Spleen (tissue), 13 donors: ENCODE measurements at places on chromosomes 1 and 21. TPM values are rescaled to one million over a fixed set of nuclear protein-coding genes. Genes with fewer than 3 reads are reported as not detected.

DNA sequence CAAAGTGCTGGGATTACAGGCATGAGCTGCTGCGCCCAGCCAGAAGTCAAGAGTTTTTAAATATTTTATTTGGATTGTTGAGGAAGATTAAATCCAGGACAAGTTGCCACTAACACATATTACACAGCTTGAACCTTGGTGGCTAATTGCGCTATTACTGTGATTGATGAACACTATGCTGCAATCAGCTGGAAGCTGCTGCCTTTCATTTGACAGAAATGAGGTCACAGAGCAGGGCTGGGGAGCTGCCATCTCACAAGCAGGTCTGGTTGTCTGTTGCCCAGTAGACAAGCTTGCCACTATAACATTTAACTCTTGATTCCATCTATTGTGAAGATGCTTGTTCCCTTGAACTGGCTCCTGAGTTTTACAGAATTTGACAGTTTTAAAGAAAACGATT lies 37.4 kb upstream of the NRDC start:
- DNase-seq, result no peak

DNA sequence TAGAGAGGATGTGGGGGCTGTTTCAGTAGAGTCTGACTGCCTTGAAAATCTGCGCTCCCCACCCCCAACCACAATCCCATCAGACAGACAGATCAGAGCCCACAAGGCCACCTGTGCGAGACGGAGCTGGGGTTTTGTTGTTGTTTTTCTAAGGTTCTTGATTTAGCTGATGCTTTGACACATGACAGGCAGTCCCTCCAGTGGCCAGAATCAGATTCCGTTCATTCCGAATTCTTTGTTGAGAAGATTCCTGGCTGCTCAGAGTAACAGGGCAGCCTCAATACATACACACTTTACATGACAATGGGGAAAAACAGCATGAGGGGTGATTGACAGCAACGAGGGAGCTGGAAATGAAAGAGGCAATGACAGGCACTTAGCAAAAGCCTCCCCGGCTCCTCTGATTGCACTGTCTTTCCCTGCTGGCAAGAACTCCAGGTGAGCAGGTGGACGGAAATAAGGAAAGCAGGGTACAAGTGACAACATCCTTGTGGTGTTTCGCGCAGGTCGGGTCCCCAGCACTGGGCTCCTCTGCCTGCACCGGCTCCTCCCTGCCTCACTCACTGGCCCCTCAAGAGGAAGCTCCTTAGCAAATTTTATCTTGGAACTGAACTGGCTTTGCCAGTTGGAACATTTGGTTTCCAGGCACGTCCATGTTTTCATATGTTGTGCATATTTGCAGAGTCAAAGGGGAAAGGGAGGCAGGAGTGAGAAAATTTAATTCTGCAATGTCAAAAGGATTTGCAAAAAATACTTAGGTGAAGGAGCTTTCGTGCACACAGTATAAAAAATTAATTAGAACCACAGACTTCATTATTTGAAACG lies 148.7 kb downstream of the PGBD5 start:
- peak; percentile 76 for DNase-seq

DNA sequence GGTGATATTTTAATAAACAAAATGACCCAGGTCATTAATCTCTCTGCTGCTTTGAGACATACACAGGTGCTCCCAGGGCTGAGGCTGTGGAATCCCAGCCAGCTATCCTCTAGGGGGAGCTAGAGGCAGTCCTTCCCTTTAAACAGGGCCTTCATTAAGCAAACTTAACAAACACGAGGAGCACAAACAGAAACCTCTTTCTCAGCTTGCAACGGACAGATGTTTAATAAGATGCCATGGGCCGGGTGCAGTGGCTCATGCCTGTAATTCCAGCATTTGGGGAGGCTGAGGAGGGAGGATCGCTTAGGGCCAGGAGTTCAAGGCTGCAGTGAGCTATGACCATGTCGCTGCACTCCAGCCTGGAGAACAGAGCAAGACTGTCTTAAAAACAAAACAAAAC lies 106.7 kb downstream of the HIVEP3 start:
- DNase-seq, result no peak

Gene THEM5
- total RNA-seq, result not detected

DNA sequence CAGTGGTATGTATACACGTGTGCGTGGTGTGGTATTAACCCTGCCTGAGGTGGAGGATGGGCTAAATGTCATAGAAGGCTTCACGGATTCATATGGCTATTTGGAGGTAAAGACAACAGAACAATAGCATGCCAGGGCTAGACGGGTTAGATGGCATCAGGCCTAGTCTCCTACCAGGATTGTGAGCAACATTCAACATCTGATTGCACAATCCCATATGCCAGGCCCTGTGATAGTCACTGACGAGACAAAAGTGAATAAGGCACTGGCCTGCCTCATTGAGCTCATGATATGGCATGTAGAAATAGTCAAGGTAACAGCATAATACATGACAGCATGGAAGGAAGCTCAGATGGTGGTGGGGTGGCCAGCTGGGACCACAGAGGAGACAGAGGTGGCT lies 167.1 kb upstream of the BEND5 start:
- DNase-seq, result no peak

Gene PLEKHN1
- total RNA-seq, result 2.2 TPM

Gene TNFSF4
- total RNA-seq, result 5.4 TPM

DNA sequence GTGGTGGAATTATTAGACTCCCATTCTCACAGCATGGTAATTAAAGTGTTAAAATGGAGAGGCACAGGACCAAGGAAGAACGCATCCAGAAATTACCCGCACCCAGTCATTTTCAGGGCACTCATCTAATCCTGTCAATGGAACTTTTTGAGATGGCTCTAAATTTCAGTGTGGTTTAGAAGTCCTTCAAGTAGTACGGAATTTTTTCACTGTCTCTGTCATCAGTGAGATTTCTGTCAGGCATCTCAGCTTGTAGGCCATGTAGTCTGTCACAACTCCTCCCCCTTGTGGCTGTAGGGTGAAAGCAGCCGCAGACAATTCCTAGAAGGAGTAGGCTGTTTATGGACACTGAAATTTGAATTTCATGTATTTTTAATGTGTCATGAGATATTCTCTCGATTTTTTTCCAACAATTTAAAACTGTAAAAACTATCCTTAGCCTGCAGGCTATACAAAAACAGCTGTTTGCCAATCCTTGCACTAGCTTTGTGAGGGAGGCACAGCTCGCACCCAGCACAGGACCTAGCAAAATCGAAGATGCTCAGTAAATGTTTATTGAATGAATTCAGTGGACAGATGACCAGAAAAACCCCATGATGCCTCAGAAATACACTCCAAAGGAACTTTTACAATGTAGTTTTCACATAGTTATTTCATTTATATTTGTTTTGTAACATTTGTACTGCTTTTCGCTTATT lies 6.6 kb upstream of the NUP133 start:
- no peak for DNase-seq

- no peak for DNase-seq
These were observed 359.9 kb downstream of the PCP4 start for GRCh38 chr21:40227096-40227495.

Gene EPS8L3
- 1.2 TPM for total RNA-seq

Gene TXNDC12
- total RNA-seq, result 44.2 TPM

Gene SPRR4
- not detected for total RNA-seq

GRCh38 chr1:234239515-234239914 lies 133.7 kb upstream of the COA6 start:
- no peak for DNase-seq

Gene AVPR1B
- not detected for total RNA-seq

DNA sequence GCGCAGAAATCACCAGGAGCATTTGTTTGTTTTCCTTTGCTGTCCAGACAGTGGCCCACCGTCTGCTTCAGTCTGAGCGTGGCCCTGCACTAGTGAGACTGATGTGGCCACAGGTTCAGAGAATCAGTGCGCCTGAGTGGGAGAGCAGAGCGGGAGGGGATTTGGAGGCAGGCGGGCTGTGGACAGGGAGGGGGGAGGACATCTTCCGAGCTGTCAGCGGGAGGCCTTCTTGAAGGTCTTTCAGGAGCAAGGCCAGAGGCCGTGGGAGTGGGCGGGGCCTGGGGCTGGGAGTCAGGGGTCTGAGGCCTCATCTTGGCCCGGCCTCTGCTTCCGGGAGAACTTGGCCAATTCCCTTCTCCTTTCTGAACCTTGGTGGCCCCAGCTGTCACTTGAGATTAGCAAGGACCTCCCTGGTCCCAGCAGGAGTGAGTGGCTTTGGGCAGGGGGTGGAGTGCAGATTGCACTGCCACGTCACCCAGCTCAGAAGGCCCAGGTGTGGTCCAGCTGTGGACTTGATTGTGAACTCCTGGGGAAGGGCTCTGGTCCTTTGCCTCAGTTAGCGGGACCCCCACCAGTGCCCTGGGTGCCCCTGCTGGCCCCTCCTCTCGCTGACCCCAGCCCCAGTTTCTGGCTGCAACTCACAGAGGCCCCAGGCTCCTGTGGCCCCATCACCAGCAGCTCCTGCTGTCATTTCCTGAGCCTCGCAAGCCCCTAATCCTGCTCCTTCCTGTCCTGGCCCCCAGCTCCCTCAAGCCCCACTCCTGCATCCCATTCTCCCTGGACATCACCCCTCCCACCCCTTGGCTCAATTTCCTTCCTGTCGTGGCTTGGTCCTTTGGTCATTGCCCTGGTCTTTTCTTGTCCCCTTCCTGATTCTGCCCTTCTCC lies 8.4 kb downstream of the TNFRSF1B start:
- DNase-seq, result peak; percentile 87

DNA sequence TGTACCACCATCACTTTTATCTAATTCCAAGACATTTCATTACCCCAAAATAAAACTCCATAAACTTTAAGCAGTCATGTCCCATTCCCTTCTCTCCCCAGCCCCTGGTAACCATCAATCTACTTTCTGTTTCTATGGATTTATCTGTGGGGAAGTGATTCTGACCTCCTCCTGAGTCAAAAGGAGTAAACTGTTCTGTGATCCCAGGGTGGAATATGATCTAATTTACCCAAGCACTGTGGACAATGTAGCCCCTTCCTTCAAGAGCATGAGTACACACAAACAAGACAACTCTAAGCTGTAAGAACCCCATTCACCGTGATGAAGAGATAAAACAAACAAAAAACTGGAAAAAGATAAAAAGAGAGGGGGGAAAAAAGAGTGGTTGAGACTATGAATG lies 77.9 kb downstream of the PLPP3 start:
- no peak for DNase-seq

DNA sequence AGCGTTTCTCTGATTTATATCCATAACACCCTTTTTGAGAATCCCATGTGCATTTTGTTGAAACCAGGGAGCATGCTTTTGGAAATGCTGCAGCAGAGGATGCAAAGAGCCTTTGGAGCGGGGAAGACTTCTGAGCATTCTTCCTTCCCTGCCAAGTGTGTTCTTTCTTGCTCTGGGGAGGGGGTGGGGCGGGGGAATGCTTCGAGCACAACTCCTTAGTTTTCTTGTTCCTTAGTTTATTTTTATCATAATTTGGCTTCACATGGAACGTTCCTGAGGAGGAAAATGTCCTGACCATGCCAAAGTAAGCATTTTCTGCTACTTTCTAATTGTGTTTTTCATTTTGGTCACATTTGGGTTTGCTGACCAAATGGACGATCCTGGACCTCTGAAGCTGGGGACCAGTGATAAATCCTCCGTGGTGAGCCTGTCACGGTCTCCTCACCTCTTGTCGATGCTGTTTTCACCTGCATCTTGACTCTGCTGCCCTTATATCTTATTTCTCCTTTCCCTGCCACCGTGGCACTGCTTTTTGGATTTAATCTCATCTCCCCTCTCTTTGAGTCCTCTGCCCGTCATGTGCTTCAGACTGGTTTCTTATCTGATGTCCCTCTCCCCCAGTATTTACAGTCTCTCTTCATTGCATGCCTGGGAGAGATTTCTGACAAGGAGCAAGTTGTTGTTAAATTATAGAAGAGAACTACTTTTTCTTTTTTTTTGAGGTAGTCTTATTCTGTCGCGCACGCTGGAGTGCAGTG lies 2.4 kb downstream of the CTPS1 start:
- no peak for DNase-seq

DNA sequence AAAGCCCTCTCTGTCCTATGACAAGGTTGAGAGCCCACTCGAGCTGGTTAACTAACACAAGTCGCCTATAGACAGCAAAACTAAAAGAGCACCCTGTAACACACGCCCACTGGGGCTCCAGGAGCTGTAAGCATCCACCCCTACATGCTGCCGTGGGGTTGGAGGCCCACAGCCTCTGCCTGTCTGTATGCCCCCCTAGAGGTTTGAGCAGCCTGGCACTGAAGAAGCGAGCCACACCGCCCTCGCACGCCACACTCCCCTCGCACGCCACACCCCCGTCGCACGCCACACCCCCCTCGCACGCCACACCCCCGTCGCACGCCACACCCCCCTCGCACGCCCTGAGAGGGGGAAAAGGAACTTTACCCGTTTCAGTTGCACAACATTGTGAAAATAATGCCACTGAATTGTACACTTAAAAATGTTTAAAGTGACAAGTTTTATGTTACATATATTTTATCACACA lies 13.2 kb upstream of the HMGCL start:
- DNase-seq, result peak; percentile 93

DNA sequence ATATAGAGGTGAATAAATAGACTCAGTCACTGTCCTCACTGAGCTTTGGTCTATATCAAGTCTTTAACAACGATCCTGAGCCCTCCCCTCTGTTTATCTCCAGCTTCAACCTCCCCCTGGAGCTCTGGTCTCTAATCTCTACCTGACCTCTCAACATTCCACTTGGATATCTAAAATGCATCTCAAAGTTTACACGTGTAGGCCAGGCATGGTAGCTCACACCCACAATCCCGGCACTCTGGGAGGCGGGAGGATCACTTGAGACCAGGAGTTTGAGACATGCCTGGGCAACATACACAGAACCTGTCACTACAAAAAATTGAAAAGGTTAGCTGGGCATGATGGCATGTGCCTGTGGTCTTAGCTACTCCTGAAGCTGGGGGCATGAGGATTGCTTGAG lies 53.4 kb downstream of the GADD45A start:
- DNase-seq, result no peak

Gene BEND5
- total RNA-seq, result 17.8 TPM

DNA sequence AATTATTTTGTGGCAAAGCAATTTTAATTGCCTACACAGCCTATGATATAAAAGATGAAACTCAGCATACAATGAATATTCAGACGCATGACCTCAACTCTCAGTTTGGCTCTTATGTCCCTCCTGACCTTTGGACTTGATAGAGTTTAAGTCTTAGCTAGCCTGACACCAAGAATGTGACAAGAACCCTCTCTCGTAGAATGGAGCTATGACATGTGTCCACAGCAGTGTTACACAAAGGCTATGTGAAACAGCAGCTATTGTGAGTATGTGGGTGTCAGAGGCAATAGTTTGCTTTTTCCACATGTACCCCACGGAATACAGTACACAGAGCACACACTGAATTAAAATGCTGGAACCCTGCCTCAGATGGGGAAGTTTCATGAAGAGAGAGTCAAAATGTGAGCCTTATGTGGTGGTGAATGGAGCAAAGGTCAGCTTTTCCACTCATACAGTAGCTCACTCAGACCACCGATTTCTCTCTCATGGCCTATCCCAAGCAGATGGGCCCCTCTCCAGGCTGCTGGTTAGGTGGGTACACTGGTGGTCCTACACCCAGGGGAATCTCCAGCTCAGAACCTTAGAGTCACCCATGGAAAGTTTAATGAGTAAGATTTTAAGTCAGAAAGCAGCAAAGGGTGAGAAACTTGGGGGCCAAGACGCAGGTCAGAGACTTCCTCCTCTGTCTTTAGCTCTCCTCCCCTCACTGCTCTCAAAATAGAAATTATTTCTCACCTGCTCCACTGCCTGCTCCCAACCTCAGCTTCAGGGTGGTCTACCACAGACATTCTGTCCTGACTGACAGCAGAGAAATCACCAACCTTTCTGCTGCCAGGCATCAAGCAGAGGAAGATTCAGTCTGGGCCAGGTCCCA lies 10.1 kb upstream of the XCL2 start:
- no peak for DNase-seq

Gene GPR52
- 6.2 TPM for total RNA-seq

- DNase-seq, result no peak
These were observed 26.8 kb downstream of the PRMT2 start for GRCh38 chr21:46662367-46662654.
